Stimulated activated CD4-positive, alpha-beta T cell treated with anti-CD3 and anti-CD28 coated beads, Interleukin-15, amount 100 ng/mL, for 24 hours (primary cell): ENCODE measurements at places on chromosomes 2 and 18.

GRCh38 chr2:37459095-37459981, 114.9 kb downstream of the QPCT start:
- DNase-seq: no peak

- DNase-seq: peak; percentile 20
These were observed 151.6 kb downstream of the DTNB start for GRCh38 chr2:25521665-25522387.

DNA sequence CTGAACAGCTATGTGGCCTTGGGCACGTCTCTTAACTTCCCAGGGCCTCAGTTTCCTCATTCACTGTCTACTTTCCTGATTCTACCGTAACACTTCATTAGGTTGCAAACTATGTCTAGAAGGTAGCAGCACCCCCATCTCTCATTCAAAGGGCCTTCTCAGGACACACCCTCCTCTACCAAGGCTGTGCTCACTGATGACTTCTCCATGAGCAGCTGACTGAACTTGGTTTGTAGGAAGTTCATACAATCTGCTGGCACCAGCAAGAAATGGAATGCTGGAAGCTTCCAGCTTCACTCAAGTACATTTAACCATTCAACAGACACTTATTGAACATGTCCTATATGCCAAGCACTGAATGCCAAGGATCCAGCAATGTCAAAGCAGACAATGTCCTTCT, 250.8 kb upstream of the CTAGE1 start:
- no peak for DNase-seq

- no peak for DNase-seq
These were observed 126.2 kb upstream of the GPC1 start for GRCh38 chr2:240309214-240309613.

GRCh38 chr2:84249140-84249539, 209.9 kb downstream of the SUCLG1 start:
- DNase-seq: no peak

GRCh38 chr2:12613137-12613835, 103.5 kb upstream of the TRIB2 start:
- DNase-seq: no peak

GRCh38 chr2:171317492-171318125, 116.2 kb downstream of the METTL8 start:
- peak; percentile 24 for DNase-seq

DNA sequence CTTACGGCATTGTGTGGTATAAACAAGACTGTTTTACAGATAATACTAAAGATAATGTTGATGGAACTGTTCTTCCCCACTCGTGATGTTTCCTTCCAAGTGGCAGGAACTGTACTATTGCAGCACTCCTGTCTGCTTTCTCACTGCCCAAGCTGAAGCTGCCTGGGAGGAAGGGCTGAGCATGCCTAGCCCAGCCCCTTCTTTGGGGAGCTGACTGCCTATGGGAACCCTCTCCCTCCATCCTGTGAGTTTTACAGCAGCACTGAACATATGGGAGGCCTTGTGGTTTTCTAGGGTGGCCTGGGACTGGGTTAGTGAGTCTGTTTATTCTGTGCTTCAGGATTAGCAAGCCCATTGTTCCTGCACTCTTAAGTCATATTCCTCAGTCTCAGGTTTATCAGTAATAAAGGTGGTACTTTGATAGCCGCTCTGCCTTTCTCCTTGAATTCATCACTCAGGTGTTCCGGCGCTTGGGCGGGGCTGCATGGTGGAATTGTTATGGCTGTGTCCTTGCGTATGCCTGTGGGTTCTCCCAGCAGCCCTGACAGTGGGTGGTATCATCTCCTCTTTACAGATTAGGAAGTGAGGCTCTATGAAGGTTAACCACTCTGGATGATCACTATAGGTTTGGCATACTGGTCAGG, 379.7 kb downstream of the PTPRM start:
- DNase-seq: peak; percentile 23

DNA sequence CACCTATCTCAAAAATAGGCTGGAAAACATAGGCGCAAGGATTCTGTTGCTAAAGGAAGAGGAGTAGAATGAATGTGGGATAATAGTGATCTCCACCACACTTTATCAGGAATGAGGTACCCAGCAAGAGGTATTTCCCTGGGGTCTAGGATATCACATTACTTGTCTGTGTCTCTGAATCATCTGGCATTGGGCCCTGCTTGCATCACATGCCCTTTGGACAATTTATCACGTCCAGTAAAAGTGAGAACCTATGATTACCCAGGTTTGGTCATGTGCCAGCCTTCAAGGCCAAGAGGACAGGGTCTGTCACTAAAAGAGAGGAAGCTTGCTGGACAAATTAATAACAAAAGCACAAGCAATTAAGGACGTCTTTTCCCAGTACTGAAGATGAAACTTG, 11.4 kb upstream of the TRAPPC8 start:
- no peak for DNase-seq

DNA sequence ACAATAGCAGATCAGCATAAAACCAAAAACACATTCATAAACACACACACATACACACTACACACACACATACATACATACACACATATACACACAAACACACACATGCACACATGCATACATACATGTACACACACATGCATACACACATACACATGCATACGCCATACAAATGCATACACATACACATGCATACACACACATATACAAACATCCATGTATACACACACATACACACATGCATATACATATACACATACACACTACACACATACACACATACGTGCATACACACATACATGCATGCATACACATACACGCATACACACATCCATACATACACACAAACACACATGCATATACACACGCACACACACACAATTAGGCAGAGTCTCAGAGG, 490.1 kb downstream of the TNS1 start:
- DNase-seq: no peak

GRCh38 chr18:1968801-1969498, 602.4 kb downstream of the METTL4 start:
- no peak for DNase-seq

GRCh38 chr2:96501471-96501874, 3.7 kb downstream of the NEURL3 start:
- DNase-seq: peak; percentile 32

DNA sequence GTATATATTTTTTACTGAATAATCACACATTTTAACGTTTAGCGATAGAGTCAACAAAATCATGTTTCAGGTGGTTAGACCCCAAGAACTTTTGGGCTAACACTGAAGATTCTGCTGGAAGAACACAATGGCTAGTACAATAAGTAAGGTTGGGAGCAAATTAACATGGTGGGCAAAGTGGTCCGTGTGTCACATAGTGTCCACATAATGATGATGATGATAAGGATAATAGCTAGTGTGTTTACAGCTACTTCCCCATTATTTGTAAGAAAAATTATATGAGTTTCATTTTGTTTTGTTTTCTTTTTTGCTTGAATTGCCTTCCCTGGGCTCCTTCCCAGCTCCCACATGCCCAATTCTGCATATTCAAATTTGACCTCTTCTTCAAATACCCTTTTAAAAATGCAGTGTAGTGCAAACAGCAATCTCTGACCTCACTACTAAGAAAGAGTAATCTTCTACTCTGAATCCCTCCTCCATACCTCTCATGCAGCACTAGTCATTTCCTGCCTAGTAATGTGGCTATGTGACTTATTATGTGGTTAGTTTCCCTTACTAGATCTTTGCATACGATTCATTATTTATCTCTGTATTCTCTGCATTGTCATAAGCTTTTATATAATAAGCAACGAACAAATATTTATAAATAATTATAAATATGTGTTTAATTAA, 16.9 kb upstream of the VPS54 start:
- no peak for DNase-seq

DNA sequence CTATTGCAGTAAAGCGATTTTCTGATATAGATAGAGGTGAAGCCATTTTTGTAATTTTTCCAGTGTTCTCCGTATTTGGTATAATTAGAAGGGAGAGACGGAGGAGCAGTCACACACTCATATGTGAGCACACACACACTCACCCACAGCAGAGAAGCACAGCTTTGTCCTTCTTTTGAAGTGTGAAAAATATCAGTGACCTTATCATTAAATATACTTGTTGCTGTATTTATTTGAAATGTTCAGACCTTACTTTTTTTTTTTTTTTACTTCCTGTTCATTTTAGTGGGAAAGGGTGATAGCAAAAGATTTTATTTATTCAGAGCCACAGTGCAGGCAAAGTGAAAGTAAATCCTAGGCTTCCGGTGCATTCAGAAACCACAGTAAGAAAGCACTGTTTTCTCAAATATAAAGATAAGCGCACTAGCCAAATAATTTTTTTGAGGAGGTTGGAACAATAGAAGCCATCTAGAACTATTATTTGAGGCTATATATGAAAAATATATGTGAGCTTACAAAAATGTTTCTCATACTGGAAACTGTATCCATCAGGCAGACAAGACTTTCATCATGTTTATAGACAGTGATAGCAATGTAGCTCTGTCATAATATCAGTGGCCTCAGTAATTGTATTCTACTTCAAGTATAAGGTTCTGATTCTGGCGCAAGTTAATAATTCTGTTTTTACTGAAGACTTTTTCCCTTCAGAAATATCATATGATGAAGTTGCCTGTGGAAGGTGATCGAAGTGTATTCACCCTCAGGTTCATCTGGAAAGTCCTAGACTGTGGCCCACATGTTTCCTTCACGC, 37.2 kb downstream of the TSHZ1 start:
- no peak for DNase-seq

GRCh38 chr2:217000406-217000805, 140.5 kb upstream of the TNP1 start:
- DNase-seq: no peak

- no peak for DNase-seq
These were observed 20.7 kb upstream of the TEX51 start for GRCh38 chr2:126877861-126878565.

DNA sequence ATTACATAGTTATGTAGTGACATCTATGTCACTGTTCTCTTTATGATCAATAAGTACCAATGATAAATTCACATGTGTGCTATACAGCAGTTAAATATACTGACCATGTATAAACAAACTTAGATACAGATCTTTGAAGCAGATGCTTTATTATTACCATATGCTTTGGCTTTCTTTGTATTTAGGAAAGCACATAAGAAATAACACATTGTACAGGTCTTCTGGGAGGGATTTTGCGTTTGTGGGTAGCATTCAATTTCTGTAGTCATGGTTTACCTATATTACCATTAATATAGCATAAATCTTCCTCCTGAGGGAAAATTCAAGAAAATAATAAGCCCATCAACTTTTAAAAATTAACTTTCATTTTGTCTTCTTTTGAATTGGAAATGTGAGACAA, 1.6 kb upstream of the PDE1A start:
- DNase-seq: no peak

DNA sequence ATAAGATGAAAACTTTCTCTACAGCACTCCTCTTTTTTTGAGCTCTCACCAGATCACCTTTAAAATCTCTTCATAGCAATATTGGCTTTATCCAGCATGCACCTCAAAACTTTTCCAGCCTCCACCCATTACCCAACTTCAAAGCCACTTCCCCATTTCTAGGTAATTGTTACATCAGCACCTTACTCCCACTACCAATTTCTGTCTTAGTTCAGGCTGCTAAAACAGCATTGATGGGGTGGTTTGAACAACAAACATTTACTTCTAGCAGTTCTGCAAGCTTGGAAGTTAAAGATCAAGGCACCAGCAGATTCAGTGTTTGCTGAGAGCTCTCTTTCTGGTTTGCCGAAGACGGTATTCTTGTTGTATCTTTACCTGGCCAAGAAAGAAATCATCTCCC, 114.0 kb upstream of the SLC39A10 start:
- DNase-seq: no peak

GRCh38 chr2:216615298-216616082, 17.7 kb upstream of the IGFBP2 start:
- DNase-seq: no peak

DNA sequence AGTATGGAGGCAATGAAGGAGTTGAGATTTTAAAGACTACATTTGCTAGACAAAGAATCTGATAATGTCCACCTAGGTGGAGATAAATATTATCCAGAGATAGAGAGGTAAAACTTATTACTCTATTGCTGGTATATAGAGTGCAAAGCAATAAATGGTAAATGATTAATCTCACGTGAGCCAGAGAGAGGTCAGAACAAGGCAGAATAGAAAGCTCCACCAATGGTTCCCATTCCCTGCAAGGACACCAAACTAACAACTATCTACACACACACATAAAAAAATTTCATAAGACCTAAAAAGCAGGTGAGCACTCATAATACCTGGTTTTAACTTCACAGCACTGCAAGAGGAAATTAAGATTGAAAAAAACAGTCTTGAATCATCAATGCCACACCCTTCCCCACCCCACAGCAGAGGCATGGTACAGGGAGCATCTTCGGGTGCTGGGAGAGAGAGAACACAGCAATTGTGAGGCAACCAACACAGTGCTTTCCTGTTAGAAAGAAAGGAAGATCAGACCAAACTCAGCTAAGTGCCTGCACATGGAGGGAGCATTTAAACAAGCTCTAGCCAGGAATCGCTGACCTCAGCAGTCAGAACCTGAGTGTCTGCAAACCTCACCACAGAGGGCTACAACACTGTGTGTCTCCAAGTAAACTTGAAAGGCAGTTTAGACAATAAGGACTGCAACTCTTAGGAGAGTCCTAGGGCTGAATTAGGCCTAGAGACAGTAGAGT, 1432.6 kb upstream of the TMEFF2 start:
- DNase-seq: no peak

GRCh38 chr2:44599130-44599529, 237.4 kb downstream of the CAMKMT start:
- no peak for DNase-seq

DNA sequence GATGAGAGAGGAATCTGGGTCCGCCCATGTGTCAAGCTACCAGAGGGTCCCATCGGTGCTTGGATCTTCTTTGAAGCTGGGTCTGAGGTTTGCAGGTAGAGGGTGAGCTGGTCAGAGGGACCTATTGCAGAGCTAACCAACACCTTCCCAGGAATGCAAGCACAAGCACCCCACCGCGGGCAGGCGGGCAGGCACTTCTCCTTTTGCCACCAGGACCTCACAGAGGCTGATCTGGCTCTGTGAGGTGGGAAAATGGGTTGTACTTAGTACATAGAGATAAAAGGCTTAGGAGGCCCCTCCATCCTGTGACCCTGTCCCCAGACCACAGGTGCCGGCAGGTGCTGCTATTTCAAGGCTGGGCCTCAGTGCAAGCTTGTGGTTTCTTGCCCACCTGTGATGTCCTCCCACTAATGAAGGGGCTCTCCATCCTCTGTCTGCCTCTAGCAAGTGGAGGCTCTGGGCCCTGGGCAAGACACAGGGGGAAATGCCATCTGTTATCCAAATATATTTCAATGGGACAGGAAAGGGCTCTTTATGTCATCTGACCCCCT, 31.4 kb upstream of the IL37 start:
- DNase-seq: no peak

GRCh38 chr2:171515672-171516298, 6.5 kb upstream of the CYBRD1 start:
- DNase-seq: no peak

- DNase-seq: no peak
These were observed 85.5 kb upstream of the GLI2 start for GRCh38 chr2:120650022-120650644.

GRCh38 chr18:58080451-58080850, 36.4 kb downstream of the NEDD4L start:
- no peak for DNase-seq
